ENCODE measurements at places on chromosomes 4 and X.

DNA sequence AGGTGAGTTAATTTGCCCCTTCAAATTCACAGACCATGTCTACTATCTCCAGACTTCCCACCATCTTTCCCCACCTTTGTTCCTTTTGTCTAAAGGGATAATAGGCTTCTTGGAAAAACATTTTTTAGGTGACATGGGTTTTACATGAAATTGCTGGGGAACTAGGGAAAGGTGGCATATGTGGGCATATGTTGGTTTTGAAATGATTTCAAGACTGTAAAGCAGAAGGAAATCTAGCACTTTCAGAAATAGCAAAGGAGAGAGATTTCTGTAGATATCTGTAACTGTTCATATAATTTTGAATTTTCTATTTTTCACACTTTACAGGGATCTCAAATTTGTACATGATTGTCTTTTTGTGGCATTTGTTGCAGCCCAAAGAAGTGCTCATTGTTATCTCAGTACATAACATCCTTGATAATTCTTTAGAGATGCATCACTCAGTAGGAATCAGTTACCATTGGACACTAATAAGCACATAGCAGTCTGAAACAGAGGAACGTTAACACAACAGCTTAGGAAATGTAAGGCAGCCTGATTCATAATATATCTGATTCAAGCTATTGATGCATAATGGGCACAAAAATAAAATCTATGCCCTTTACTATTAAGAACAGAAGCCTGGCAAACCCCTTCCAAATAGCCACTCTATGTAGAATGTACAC lies 659.7 kb downstream of the CENPC start:
- no peak for DNase-seq

DNA sequence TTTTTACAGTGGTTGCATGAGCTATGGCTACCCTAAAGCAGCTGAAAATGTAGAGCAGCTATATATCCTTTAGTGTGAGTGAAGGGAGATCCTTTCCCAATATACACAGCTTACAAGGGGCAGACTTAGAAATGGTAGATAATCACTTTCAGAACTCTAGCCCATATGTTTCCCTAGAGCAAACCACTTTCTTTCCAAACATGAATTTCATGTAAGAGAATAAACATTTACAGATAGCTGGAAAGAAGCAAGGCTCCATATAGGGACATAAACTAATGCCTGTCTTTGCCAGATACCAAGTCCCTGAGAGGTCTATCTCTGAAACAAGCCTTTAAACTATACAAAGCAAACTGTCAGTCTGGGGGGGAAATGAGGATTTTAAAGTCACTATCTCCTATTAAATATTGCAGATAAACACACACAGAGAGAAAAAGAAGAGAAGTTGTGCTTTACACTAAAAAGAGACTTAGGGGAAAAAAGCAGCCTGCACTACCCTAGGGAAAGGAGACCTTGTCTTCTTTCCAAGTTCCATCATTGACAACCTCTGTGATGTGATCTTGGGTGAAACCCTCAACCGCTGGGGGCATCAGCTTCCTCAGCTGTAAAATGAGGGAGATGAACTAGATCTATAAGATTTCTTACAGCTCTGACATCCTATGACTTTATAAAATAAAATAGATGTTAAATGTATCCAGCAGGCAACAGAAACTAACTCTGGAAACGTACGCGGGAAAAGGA lies 73.6 kb downstream of the TMEM156 start:
- no peak for DNase-seq

DNA sequence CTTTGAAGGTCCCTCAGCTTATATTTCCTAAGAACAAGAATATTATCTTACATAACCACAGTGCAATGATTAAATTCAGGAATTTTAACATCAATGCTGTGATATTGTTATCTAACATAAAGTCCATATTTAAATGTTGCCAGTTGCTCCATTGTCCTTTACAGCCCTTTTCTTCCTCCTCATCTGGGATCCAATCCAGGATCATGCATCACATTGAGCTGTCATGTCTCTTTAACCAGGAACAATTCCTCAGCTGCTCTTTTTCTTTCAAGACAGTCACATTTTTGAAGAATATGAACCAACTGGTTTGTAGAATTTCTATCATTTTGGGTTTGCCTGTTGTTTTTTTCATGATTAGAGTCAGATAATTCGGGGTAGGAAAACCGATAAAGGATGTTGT lies 12.0 kb downstream of the TMSB4X start:
- DNase-seq: no peak

GRCh38 chr4:183816882-183817509 lies 88.1 kb upstream of the STOX2 start:
- DNase-seq: no peak

DNA sequence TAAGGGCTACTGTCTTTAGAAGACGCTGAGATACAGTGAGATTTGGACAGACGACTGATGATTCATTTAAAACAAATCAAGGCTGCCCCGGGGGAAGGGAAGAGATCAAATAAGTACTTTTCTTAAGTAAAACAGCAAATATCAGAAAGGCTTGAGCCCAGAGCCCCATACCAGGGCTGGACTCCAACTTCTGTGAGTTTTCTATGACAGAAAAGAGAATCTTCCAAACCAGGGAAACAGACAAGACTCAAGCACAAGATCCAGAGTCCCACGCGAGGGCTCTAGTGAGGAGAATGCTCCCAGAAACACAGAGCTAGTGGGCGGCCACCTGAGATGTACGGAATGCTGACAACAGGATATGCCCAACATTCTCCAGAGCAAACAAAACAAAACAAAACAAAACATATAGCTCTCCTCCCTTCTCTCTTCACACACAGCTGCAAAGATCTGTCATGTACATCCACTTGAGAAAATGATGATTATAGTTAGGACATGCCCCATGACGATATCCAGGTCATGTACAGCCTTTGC lies 13.1 kb downstream of the ACSL1 start:
- DNase-seq: no peak

- DNase-seq: no peak
These were observed 183.5 kb upstream of the GALNTL6 start for GRCh38 chr4:171629737-171630136.

DNA sequence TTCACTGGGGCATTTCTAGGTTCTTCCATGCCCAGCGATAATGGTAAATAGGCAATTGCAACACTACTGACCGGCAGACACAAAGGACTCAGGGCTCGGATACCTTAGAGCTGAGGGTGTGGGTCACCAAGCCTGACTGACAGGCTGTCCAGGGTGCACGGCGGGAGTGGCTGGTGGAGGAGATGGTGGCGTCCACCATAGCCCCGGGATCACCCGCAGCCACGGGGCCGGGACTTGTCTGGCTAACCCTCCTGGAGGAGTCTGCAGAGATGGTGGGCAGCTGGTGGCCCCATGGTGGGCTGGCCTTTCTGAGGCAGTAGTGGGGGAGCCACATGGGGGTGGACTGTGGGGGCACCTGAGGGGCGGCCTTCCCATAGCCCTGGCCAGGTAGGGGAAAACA lies 11.7 kb upstream of the ABLIM2 start:
- DNase-seq: no peak

GRCh38 chrX:111511477-111511876 lies at the start of gene SERTM2:
TSS of gene SERTM2 (plus strand) at chrX:111511645. CDS start at chrX:111518858, 7,213 bp downstream.
- peak; percentile 35 for DNase-seq

DNA sequence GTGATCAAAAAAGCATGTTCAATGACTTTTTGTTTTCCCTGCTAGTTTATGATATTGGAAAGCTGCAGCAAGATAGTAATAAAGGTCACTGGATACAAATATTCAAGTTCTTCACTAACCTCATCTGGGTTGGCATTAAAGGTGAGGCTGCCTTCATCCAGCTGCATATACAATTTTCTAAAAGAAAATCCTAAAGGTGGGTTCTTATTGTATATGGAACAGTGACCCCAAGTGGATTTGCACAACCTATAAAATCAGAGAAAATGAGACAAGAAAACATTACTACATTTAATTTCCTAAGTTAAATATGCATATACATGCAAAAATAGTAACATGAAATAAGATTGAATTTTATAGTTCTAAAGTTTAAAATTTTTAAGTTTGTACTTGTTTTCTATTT lies 23.9 kb downstream of the FBXO8 start:
- no peak for DNase-seq

DNA sequence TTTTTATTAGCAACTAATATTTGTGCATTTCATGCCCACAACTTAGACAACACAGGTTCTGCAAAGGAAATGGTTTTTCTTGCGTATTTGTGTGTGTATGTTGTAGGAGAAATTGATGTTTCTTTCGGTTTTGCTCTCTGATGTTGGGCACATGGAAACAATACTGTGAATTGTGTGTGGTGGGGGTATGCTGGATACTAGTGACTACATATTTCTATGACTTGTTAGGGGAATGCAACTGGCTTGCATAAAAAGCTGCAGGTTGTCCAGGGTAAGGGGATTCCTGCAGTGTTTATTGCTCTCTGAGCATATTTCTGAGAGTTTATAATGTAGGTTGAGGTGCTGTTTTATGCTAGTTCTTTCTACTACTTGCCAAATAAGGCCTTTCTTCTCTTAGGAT lies 11.6 kb downstream of the DLG3 start:
- DNase-seq: no peak

DNA sequence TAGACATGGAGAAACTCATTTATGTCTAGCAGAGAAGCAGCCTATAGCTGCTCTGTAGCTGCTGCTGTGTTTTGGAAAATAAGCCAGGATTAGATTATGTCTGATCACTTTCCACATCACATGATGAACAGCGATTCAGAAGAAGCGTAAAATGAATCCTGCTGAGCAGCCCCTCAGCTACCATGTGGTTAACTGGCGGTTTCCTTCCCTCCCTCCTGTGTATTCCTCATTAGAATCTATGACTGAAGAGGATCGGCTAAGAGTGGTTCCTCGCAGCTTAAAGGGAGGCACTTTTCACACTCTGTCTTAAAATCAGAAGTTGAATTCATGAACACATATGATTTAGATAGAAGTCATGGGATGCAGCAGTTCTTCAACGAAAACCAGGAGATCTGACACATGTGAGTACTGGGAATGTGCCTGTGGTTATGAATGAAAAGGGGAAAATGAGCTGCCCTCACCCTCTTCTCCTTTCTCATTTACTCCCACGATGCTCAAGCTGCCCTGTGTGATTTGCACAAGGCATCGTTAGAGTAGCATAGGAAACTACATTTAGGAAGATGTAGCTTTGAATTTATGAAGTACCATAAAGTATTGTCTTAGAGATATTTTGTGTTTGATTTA lies at the start of gene PPEF1:
Gene PPEF1, plus strand, starts transcription at position 220 of the 624 bp plus-strand sequence. Its CDS starts 136 bp downstream, at position 356.
- DNase-seq: no peak

DNA sequence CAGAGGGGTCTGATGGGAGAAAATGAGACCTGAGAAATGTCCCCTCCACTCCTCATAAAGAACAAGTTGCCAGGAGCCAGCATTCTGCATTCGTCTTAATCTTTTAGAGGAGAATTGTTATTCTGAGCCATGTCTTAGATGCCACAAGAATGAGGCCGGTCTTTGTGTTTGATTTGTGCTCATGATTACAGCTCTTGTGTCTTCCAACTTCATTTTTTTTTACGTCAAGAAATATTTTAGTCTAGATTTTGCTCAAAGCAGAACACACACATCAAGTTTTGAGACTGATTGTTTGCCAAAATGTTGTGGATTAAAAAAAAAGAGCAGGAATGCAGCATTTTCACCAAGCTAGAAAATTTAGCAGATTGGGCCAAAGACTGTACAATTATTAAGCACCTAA lies 130.6 kb upstream of the PITX2 start:
- DNase-seq: no peak

DNA sequence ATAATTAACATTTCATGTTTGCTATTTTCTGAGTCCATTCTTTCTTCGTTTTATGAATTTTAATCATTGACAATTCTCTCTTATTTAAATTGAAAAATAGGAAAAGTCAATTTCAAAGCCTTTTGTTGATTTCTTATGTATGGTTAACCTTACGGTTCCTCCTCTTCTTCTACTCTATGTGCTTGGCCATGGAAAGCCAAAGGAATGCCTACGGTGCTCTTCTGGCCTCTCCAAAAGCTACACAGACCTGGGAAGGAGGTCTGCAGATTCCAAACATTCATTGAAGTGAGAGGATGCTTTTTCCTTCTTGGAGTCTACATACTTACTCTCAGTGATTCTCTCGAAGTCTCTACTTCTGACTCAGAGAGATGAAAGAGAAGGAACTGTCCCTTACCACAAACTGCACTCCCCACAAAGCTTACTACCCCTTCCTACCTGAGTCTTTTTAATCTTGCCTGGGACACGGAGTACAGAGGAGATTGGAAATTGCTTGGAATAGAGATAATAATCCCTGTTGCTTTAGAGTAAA lies 863.1 kb upstream of the FTHL17 start:
- no peak for DNase-seq

GRCh38 chr4:38582889-38583470 lies 81.0 kb upstream of the KLF3 start:
- DNase-seq: peak; percentile 63

GRCh38 chrX:7635604-7636003 lies 207.4 kb upstream of the VCX start:
- DNase-seq: no peak

DNA sequence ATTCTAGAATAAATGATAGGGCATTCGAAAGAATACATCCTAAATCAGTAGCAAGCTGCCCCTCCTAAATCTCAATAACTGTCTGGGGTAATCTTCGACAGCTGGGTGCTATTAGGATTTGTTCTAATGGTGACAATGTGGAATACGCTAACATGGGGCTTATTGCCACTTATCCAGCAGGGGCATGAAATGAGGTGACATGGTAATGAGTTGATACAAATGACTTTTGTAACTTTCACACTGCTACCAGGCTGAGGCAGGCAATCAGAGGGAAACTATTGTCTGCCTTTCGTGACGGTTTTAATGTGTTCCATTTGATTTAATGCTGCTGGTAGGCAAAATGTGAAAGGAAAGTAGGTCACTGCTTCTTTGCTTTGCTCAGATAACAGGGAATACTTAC lies 1047.4 kb upstream of the PABPC4L start:
- DNase-seq: no peak

DNA sequence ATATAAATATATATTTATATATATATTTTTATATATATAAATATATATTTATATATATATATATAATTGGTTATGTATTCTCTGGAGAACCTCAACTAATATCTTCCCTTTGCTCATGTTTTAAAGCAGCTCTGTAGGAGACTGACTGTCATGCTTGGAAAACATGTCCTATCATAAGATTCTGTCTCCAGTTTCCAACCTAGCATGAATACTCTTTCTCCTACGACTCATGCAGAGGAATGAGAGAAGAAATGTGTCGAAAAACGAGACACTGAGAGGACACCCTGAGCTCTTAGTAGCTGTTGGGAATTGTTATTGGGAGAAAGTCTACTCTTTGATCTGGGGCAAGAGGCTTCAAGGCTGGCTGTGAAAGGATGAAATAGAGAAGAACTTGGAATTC lies 166.5 kb upstream of the SLIT2 start:
- no peak for DNase-seq

- no peak for DNase-seq
These were observed 674.3 kb upstream of the MAGEB2 start for GRCh38 chrX:29541038-29541437.

DNA sequence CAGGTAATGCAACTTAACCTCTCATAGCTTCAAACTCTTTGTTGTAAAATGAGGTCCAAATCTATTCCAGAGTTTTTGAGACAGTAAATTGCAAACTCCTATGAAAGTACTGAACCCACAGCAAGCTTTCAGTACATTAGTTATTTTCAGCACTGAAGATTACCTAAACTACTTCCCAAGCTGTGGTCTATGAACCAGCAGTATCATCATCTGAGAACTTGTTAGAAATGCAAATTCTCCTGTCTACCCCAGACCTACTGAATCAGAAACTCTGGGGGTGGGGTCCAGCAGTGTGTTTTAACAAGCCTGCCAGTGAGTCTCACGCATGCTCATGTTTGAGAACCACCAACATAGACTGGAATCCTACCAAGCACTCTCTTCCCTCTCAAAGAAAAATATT lies 5.7 kb upstream of the CASP6 start:
- no peak for DNase-seq

- DNase-seq: no peak
These were observed 542.3 kb upstream of the ADGRL3 start for GRCh38 chr4:60657807-60658206.
